ENCODE measurements at places on chromosomes 1 and 21. TPM values are rescaled to one million over a fixed set of nuclear protein-coding genes. Genes with fewer than 3 reads are reported as not detected.

DNA sequence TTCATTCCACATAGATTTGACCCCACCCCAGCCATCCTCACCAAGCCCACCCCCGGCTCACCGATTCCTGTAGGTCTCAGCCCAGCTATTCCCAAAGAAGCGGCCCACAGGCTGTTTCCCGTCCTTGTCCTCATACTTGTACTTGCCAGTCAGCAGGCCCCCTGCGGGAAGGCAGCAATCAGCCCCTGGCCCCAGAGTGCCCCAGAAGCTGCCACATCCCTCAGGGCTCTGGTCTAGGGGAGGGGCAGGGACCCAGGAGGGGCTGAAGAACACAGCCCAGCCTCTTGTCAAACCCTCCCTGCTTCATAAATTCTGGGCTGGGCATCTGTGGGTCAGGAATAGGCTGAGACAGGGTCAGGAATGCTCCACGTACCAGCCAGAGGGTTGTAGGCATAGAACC lies 5.0 kb downstream of the AKR7A2 start:
- no peak for DNase-seq

Gene IBA57
- polyA plus RNA-seq: 0.59 TPM

- DNase-seq: no peak
These were observed 27.1 kb upstream of the VTCN1 start for GRCh38 chr1:117237726-117238381.

Gene SMYD2
- polyA plus RNA-seq: 23.7 TPM

GRCh38 chr1:212225871-212226302 lies 59.3 kb upstream of the PPP2R5A start:
- no peak for DNase-seq

DNA sequence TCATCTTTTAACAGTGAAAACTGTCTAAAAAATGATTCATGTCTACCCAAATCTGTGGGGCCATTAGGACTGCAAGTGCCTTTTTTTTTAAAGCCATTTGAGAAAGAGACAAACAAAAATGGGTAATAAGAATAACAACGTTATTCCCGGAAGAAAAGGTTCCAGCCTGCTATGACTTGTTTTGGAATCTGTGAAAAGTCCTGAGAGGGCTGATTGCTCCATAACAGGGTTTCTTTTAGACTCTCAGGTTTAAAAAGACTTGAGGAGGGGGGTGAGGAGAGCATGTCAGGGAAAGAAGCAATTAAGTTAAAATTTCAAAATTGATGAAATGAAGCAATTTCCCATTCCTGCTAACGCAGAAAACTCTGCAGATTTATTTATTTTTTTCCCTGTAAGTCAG lies 56.4 kb downstream of the CACHD1 start:
- DNase-seq: no peak

DNA sequence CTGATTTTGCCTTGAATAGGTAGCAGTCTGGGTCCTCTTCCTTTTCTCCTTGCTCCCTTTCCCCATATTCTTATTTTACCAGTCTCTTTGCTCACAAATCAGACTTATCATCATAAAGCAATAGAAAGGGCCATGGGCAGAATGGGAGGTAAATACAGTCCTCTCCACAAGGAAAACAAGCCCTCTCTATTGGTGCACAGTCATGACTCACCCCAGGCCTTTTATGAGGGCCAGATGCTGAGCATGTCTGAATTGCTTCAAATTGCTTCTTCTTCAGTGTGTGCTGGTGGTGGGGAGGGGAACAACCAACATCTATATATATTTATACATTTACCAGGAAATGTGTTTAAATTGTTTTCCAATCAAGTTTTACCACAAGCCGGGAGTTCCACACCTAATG lies 75.2 kb downstream of the GFI1 start:
- no peak for DNase-seq

DNA sequence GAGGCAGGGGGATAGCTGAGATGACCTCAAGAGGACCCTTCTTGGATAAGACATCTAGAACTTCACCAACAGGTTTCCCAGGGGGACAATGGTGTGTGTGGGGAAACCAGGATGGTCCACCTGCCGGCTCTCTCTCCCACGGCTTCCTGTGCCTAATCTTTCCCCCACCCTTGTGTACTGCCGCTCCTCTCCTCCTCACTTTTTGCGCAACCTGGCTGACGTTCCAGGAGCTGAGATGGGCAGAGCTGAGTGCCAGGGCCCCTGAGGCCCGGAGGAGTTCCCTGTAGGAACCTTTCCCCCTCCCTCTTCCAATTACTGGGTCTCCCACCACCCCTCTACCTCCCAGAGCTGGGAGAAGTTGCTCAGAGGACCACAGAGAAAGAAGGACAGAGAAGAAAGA lies 6.9 kb downstream of the SLC26A9 start:
- DNase-seq: no peak

Gene HCRTR1
- 0.06 TPM for polyA plus RNA-seq

- no peak for DNase-seq
These were observed 33.8 kb downstream of the SLX9 start for GRCh38 chr21:44973598-44973997.

- DNase-seq: no peak
These were observed 3.1 kb upstream of the PLA2G2E start for GRCh38 chr1:19926296-19927129.

- DNase-seq: no peak
These were observed 88.3 kb downstream of the SMYD3 start for GRCh38 chr1:246418565-246419312.

DNA sequence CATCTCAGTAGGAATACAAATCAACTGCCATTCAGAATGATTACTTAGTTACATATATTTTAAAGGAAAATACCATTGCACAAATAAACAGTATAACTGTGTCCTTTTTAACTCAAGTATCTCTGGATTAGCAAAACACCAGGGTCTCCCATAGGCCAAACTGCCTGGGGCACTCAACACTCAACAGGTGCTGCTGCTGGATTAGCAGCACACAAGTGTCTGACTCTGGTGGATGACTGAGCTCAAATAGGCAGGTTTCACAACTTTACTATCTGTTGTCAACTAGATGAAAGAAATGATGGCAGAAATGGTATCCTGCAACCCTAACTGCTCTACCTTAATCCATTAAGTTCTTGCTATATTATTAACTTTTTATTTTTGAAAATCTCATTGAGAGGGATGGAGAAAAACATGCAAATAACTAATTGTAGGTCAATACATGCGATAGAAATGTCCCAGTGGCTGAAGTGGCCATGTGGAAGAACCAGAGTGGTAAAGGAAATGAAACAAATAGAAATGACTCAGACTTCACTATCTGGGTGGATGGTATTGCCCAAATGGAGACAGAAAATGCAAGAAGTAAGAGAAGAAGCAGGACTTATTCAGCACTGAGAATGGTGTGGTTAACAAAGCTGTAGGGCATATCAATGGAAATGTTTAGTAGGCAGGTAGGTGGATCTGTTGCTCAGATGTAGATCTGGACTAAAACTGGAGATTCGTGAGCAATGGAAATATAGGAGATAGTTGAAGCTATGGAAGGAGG lies 90.8 kb upstream of the CCDC190 start:
- DNase-seq: no peak

- no peak for DNase-seq
These were observed 187.1 kb downstream of the CAMTA1 start for GRCh38 chr1:6972399-6972798.

- no peak for DNase-seq
These were observed 59.5 kb downstream of the ENAH start for GRCh38 chr1:225593414-225593813.

DNA sequence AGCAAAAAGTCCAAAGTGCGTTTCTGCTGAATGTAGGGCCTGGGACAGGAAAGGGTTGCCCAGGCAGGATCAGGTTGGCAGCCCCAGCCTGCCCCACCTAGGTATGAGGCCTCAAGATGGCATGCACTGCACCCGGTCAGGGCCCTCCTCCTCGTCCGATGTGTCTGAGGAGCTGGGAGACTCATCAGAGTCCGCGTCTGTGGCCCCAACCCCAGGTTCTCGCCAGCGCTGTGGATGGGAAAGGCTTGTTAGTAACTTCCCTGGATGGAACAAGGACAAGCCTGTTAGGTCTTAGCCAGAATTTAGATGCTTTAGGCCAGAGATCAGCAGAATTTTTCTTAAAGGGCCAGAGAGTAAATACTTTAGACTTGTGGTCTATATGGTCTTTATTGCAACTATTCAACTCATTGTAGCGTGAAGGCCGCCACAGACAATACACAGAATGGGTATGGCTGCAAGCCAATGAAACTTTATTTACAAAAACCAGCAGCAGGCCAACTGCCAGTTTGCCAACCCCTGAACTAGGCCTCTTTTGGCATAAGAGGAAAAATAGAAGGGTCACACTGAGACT lies 12.4 kb downstream of the PEA15 start:
- DNase-seq: no peak

DNA sequence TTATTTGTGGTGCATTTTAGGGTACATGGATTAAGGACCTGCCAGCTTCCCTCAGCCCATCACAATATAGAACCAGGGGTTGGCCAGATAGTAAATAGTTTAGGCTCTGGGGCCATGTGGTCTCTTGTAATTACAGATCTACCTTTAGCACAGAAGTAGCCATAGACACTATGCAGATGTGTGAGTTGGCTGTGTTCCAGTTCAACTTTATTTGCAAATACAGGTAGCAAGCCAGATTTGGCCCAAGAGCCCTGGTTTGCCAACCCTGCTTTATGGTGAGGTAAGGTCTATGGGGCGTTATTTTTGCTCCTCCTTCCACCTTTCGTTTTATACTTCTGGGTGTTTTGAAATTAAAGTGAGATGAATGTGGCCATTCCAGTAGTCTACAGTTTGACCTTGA lies 48.7 kb downstream of the MRPS6 start:
- no peak for DNase-seq
